ENCODE measurements at places on chromosomes 12 and 14. TPM values are rescaled to one million over a fixed set of nuclear protein-coding genes. Genes with fewer than 3 reads are reported as not detected.

KRT86 gene
- not detected for total RNA-seq

RND1 gene
- total RNA-seq: 0.11 TPM

PAX9 gene
- total RNA-seq: 2.1 TPM

SYNE3 gene
- 1.6 TPM for total RNA-seq

DNAI7 gene
- 0.21 TPM for total RNA-seq

ZNF84 gene
- total RNA-seq: 27.2 TPM

CCDC196 gene
- not detected for total RNA-seq

RNF10 gene
- 51.8 TPM for total RNA-seq

TEX22 gene
- 0.26 TPM for total RNA-seq

SLC6A12 gene
- 1.4 TPM for total RNA-seq

PRICKLE1 gene
- 4.4 TPM for total RNA-seq

INSM2 gene
- 0.27 TPM for total RNA-seq

KRT72 gene
- total RNA-seq: not detected

DNA sequence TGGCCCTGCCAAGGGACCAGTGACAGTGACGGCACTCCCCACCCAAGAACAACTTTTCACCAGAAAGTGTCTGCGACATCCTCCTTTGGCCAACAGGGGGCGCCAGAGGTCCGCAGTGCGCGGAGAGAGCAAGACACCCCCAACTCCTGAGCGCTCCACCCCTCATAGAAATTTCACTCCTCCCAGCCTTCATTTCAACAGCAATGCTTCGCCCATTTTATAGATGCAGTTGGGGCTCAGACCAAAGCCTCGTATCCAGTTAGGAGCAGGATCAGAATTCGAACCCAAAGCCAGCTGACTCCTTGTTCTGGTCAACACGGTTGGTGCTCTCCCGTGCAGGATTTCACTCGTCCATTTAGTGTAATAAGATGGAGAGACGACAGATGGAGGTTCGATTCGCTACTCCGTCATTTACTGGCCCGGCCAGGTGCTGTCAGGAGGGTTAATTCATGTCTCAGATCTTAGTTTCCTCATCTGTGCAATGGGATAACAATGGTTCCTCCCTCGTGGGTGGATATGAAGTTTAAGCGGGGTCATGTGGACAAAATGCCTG lies 2.4 kb upstream of the POP5 start:
- DNase-seq: peak; percentile 82

GRCh38 chr14:89444516-89445125 lies 27.6 kb upstream of the FOXN3 start:
- DNase-seq: no peak

- DNase-seq: peak; percentile 61
Measured at GRCh38 chr14:106308839-106309389, 782.5 kb downstream of the TMEM121 start.

DNA sequence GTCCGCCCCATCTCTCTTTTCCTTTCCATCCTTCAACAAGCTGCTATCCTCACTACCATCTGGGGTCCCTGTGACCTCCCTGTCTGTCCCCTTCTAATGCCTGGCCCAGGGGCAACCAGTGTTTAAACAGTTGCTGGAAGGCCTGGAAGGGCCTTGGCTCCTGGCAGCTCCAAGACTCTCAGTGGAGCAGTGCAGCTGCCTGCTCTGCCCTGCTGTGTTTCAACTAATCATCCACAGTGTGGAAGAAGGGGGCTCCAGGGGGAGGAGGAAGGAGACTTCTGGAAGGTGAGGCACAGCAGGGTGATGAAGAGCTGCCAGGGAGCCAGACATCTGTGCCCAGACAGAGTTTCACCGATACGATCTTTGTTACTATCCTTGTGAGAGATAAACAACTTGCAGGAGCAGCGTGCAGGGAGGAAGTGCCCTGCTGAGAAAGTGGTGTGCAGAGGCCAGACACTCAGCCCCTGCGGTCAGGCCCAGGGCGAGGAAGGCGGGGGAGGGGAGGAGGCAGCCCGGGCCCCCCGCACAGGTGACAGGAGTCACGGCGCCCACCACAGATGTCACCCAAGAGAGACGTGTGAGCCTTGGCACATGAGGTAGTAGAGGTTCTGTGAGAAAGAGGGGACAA lies 1061.8 kb downstream of the BCL11B start:
- no peak for DNase-seq

DNA sequence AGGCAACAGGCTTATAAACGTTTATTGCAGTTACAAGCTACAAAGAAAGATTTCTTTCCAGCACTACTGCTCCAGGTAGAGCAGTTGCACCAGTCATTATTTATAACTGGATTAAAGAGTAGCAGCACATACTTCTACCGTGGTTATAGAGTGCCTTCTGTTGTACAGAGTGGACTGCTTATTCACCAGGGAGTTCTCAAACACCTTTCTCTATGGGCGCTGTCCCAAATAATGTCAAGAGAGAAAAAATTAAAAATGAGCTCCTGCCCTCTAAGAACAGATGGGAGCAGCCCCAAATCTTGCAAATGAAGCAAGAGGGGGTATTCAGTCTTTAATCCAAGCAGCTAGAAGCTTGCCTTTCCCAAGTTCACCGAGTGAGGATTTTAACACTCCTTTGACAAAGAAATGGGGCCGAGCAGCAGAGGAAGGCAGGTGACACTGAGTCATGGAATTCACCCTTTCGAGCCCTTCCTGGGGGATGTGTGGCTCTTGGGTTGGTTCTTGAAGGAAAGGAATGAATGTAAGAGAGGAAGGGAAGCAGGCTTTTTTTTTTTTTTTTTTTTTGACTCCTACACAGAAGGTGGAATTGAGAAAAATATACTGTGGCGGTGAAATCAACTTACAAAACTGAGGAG lies 181.2 kb downstream of the PRKCH start:
- DNase-seq: peak; percentile 48

- no peak for DNase-seq
Measured at GRCh38 chr12:92206011-92206410, 60.4 kb upstream of the BTG1 start.

DNA sequence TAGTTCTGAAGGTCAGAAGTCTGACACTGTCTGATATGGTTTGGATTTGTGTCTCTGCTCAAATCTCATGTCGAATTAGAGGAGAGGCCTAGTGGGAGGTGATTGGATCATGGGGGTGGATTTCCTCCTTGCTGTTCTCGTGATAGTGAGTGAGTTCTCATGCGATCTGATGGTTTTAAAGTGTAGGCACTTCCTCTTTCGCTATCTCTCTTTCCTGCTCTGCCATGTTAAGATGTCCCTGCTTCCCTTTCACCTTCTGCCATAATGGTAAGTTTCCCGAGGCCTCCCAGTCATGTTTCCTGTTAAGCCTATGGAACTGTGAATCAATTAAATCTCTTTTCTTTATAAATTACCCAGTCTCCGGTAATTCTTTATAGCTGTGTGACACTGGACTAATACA lies 84.1 kb upstream of the TMTC1 start:
- no peak for DNase-seq

- DNase-seq: no peak
Measured at GRCh38 chr12:28776220-28776619, 372.9 kb upstream of the FAR2 start.

GRCh38 chr12:110699591-110700445 lies 10.9 kb upstream of the HVCN1 start:
- peak; percentile 32 for DNase-seq

GRCh38 chr12:29519585-29520182 lies 22.2 kb upstream of the OVCH1 start:
- peak; percentile 57 for DNase-seq

DNA sequence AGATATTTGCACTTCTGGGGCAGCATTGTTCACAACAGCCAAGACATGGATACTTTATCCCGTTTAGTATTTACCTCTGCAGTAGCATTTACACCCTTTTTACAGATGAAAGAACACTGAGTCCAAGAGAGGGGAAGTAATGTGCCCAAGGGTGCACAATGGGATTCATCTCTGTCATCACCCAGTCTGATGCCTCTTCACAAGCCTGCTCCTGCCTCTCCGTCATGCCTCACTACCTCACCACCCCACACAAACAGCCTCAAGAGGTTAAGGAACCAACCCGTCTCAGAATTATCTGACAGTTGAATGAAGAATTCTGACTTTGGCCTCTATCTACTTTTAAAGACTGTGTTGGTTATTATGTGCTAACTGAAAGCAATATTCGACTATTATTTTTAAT lies 368.4 kb downstream of the ATP23 start:
- DNase-seq: no peak

- no peak for DNase-seq
Measured at GRCh38 chr14:69685716-69686115, 74.3 kb downstream of the SUSD6 start.

DNA sequence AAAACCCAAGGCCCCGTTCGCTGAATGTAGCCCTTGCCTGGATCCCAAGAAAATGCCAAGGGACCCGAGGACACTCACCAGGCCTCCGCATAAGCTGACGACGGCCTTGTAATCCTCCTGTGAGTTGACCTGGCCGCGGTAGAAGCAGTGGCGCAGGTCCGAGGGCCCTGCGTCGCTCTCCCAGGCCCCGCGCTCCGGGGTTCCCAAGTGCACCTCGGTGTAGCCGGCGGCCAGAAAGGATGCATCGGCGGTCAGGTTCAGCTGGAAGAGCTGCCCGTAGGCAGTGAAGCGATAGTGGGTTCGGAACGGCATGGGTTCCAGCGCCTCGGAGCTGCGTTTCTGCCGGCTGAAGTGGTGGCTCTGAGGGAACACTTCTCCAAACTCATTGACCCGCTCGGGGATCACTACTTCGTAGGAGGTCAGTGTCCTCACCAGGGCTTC lies 1.2 kb downstream of the ADAMTS20 start:
- DNase-seq: no peak

GRCh38 chr12:132772606-132773005 lies 11.0 kb upstream of the ANKLE2 start:
- no peak for DNase-seq

DNA sequence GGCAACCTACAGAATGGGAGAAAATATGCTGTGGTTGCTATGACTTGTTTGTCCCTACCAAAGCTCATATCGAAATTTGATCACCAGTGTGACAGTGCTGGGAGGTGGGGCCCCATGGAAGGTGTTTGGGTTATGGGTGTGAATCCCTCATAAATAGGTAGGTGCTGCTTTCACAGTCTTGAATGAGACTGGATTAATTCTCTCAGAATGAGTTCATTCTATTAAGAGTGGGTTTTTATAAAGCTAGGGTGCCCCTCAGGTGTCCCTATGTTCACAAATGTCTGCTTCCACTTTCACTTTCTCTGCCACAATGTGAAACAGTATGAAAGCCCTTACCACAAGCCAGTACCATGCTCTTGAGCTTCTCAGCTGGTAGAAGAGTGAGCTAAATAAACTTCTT lies 133.5 kb downstream of the CPNE8 start:
- no peak for DNase-seq

- no peak for DNase-seq
Measured at GRCh38 chr12:104460973-104461698, 4.4 kb downstream of the CHST11 start.

GRCh38 chr12:15982471-15982870 lies 71.3 kb downstream of the DERA start:
- peak; percentile 44 for DNase-seq

- DNase-seq: no peak
Measured at GRCh38 chr12:6116471-6117021, 7.9 kb downstream of the VWF start.

- no peak for DNase-seq
Measured at GRCh38 chr14:58815161-58815701, 177.5 kb downstream of the DACT1 start.

- DNase-seq: no peak
Measured at GRCh38 chr14:65252482-65253255, 150.4 kb upstream of the MAX start.

DNA sequence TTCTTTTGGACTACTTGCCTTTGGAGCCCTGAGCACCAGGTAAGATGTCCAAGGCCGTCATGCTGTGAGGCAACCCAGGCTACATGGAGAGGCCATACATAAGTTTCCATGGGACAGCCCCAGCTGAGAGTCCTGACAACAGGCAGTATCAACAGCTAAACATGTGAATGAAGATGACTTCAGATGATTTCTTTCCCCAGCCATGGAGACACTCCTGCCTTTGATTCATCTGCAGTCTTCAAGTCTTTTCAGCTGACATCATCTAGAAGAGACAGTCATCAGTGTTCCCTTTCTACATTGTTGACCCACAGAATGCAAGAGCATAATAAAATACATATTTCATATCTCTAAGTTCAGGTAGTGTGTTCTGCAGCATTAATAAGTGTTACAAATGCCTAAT lies 398.7 kb downstream of the BTG1 start:
- DNase-seq: peak; percentile 7

DNA sequence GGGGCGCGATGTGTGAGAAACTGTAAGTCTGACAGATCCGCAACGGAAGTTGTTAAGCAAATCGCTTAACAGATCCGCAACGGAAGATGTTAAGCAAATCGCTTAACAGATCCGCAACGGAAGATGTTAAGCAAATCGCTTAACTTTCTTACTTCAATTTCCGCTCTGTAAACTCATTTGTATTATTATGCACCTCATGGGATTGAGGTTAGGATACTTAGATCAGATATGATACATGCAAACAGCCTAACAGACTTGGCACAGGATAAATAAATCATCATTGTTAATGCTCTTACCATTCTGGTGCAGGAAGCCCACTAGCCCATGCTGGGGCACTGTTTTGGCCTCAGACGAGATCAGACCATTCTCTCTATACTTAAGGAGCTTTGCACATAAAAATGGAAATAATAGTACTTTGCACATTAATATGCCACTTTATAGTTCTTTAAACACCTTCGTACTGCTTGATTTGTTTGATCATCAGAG lies 399 bp downstream of the NCAPD2 start:
- peak; percentile 11 for DNase-seq

DNA sequence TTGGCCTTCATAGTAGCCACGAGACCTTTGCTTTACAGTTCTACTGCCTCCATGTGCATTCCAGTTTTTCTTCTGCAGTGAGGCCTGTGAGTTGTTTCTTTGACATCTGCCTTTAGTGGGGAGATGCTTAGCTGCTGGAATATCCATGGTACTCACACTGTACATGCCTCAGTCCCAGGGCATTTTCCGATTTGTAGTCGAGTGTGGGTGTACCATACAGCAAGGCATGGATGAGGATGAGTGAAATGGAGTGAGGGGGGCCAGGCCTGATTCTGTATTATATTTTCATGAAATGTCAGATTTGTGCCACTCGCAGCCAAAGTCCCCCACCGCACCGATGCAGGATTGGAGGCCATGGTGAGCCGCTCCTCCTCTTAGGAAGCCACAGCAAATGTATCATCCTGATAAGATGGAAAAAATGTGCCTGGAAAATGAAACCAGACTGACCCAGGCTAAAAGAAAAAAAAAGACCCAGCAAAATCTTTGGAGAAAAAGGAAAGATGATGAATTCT lies 173.0 kb downstream of the ADGRD1 start:
- DNase-seq: no peak

- no peak for DNase-seq
Measured at GRCh38 chr14:90475298-90475697, 78.5 kb downstream of the CALM1 start.

GRCh38 chr14:35418093-35418492 lies 13.5 kb upstream of the NFKBIA start:
- no peak for DNase-seq

- DNase-seq: no peak
Measured at GRCh38 chr12:3662521-3662921, 90.4 kb downstream of the CRACR2A start.
